ENCODE measurements at places on chromosomes 12 and 14.

- no peak for DNase-seq
These were observed 499.8 kb downstream of the C12orf50 start for GRCh38 chr12:87529413-87529812.

DNA sequence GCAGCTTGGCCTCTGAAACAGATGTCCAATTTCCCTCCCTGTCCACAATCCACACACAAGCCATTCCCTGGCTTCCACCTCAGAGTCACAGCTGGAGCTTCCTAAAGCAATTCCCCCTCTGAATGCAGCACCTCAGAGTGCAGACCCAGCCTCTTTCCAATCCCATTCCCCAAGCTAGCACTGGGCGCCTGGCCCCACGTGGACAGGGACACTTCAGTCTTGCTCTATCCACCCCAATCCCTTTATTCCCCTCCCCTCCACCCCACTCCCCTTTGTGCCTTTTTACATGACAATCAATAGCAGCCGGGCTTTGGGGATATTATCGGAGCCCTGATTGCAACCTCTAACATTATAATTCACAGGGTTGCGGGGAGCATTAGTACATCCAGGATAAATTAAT lies 292.6 kb downstream of the TTC8 start:
- DNase-seq = no peak

GRCh38 chr12:77220586-77220985 lies 155.2 kb upstream of the E2F7 start:
- DNase-seq = no peak

DNA sequence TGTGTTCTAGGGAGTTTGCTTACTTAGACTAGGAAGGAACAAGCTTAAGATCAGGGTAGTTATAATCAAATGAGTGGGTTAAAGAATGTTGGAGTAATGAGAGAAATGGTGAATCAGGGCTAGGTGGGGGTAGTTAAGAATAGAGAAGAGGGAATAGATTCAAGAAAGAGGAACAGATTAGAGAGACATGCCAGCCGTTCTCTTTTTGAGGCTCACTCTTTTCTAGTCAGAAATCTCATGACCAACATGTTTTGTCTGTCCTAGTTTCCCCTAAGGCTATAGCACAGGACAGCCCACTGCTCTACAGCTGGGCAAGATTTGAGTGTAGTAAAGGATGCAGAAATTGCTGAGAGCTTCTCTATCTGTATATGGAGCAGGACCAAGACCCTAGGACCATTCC lies 258.4 kb downstream of the AKAP6 start:
- DNase-seq = no peak

DNA sequence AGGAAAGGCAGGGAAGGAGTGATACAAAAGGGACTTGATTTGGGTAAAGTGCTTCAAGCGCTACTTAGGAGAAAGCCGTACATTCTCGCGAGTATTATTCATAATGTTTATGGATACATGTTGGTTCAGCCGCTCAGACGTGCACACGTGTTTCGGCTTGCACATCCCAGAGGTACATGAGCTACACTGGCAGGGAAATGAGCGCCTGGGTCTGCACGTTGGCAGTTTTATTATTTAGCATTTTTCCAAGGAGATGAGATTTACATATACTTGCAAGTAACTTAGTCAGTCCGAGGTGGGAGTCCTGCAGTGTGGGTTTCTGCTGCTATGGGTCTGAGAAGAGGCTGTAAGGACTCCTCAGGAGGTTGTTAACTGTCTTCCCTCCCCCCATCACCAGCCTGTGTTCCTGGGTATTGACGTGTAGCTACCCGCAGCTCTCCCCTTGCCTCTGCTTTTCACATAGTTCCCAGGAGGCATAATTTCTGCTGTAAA lies 1.5 kb downstream of the PRKCH start:
- no peak for DNase-seq
